Right lobe of liver (tissue), 6 donors: ENCODE measurements at places on chromosomes 1 and 21.

DNA sequence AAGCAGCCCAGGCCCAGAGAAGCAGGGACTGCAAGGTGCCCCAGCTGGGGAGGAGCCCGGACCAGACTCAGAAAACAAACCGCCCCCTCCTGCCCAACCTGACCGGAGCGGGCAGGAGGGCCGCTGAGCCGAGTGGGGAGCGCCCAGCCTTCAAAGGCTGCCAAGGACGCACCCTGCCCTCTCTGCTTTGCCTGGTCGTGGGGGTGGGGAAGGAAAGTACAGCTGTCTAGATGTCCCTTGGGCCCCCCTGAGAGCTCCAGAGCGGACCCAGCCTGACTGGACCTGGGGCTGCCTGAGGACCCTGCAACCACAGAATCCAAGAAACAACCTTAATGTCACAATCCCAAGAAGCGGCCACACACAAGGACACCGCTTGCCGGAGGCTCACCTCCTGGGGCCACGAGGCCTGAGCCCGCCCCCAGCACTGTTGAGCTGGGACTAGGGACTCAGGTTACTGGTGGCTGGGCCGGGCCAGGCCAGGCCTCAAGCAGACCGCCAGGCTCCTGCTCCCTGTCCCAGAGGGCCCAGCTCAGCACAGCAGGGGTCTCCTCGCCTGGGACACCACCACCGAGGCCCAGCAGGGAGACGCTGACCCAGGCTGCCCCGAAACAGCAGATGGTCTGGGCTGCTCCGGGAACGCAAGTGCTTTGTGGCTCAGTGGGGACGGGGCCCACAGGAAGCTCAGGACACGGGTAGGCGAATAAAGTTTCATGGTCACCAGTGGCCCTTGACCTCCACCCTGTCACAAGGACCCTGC lies 1.4 kb downstream of the DVL1 start:
- DNase-seq = peak; percentile 84

- DNase-seq = no peak
Observed at GRCh38 chr1:154434346-154435085, 29.4 kb downstream of the IL6R start.

DNA sequence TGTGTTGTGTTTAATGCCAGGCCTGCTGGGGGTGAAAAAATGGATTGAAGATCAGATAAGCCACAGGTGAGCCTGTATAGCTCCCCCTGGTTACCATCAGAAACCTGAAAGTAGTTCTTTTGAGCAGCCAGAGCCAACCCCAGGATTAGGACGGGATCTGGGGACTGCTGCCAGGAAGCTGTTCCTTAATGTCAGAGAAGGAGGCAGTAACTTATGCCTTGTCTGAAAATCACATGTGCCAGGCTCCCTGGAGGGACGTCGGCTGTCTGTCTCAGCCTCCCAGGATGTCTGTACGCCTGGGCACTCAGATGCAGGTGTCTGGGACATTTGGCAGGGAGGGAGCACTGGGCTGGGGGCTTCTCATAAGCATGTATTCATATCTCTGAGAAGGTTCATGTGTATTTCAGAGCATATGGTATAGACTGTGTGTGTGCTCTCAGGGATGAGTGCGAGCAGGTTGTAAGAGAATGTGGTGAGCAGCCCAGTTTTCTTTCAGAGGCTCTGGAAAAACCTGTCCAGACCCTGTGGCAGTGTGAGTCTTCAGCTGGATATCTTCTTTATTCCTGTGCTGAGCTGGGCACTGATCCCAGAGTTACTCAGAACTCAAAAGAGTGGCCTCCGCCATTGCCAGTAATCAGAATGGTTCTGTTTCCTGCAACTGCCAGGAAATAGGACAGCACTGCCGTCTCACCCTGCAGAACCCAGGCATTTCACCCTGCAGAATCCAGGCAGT lies 2.8 kb downstream of the FAM43B start:
- DNase-seq = no peak

GRCh38 chr1:55938376-55938850 lies 641.0 kb downstream of the PLPP3 start:
- no peak for DNase-seq

GRCh38 chr1:226697929-226698544 lies 41.0 kb downstream of the ITPKB start:
- DNase-seq = no peak

- no peak for DNase-seq
Observed at GRCh38 chr1:224641030-224641429, 24.9 kb downstream of the CNIH3 start.

DNA sequence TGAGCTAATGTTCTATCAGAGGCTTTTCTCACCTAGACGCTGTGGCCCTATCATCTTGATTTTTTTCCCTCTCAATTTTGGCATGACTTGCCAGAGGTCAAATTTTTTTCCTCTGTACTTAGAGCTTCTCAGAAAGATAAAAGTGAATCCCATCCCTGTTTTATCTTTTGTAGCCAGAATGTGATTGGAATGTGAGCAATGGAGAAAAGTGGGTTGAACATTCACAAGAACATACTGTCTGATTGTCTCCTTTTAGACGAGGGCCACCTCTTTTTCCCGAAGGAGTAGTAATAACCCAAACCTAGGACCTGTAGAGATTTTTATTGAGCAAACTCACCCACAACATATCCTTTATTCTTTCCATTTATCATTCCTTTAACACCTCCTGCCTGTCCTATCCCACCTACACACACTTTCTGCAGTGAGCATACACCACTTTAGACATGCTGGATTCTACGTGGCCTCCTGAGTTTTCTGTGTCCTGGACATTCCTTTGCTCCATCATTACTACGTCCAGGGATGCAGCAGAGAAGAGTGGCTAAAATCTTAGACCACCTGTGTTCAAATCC lies 15.9 kb downstream of the S100A10 start:
- DNase-seq = no peak

- DNase-seq = no peak
Observed at GRCh38 chr21:26093122-26093521, 77.4 kb downstream of the APP start.
